ELR (cell line): ENCODE measurements at places on chromosomes 7 and 10.

- DNase-seq = no peak
Observed at GRCh38 chr7:96187735-96188134, 134.2 kb downstream of the SLC25A13 start.

DNA sequence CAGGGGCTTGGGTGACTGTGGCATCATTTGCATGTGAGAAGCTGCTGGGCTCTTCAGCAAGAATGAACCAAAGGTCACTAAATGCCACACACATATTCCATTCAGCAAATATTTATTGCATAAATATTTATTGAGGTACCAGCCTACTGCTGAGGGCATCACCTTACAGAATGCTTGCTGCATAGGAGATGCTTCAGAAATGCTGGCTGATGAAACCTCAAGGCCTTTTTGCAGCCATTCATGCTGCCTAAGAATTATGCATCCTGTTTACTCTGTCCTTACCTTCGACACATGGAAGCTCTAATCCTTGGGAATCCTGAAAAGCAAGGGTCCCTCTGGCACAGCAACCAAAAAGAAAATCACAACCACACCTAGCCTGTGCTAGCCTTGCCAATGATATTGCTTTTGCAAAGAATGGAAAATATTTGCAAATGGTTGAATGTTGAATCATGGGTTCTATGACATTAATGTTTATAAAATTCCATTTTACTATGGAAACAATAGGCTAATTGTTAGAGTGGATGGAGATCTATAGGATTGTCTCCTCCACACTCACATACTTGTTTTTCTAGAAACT, 79.6 kb downstream of the PCGF5 start:
- DNase-seq = peak; percentile 40

GRCh38 chr7:54477083-54477482, 65.1 kb upstream of the VSTM2A start:
- DNase-seq = peak; percentile 1

GRCh38 chr10:48271047-48271730, 3.3 kb downstream of the FRMPD2 start:
- no peak for DNase-seq

GRCh38 chr10:26593896-26594295, 103.6 kb upstream of the PDSS1 start:
- no peak for DNase-seq

- DNase-seq = no peak
Observed at GRCh38 chr7:81180573-81180972, 261.7 kb upstream of the SEMA3C start.

DNA sequence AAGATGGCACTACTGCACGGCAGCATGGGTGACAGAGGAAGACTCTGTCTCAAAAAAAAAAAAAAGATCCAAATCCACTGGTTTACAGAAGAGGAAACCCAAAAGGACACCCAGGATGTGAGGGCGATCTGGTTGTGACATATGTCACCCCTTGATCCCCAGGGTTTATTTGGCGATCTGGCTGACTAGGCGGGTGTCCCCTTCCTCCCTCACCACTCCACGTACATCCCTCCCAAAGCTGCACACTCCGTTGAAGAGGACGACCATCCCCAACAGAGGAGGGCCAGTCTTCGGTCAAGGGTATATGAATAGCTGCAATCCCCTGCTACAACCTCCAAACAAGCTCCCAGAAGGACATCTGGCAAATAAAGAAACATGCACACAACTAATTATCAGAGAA, 111.6 kb downstream of the HTR5A start:
- DNase-seq = no peak

- DNase-seq = no peak
Observed at GRCh38 chr7:74214816-74215630, 5.2 kb downstream of the LAT2 start.

DNA sequence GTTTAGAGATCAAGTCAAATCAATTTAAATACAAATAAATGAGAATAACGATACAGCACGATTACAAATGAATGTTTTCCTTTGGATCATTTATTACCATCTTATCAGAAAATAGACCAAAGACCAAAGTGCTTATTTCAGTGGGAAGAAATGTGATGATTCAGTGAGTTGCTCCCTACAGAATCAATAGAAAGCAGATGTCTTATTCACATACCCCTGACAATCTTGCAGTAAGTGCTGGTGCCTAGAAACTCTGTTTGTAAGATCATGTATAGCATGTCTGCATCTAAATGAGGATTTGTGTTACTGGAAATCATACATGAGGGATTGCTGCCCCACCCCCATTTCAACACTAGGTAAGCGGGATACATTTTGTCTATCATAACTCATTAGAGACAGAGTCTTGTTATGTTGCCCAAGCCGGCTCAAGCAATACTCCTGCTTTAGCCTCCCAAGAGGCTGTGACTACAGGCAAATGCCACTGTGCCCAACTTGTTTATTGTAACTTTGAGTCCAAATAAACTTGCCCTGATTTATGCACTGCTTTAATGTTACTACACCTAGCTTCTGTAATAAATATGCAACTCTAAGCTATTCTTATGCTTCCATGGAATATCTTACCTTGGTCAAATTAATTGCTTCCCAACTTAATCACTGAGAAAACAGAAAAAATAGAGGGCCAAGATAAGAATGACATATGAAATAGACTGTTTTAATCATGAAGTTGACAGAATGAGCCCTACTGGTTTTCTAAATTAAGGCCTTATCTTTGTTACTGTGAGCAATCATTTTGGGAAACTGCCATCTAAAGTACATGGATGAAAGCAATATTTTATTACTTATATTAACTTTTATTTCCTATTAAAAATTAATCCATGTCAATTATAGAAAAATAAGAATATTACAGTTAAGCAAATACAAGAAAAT, 82.5 kb downstream of the AHR start:
- no peak for DNase-seq
